ENCODE measurements at places on chromosomes 11 and 22.

- no peak for DNase-seq
Measured at GRCh38 chr11:15035283-15035682, 38.1 kb upstream of the CALCB start.

GRCh38 chr11:30342736-30343166 is 19.8 kb downstream of the ARL14EP start:
- peak; percentile 40 for DNase-seq

GRCh38 chr11:16403851-16404250 is 47.5 kb upstream of the SOX6 start:
- DNase-seq: no peak

- DNase-seq: no peak
Measured at GRCh38 chr11:114271316-114271715, 24.9 kb upstream of the NNMT start.

- no peak for DNase-seq
Measured at GRCh38 chr22:23293720-23294119, 113.4 kb downstream of the BCR start.

- DNase-seq: no peak
Measured at GRCh38 chr11:82738091-82738490, 4.4 kb upstream of the FAM181B start.

DNA sequence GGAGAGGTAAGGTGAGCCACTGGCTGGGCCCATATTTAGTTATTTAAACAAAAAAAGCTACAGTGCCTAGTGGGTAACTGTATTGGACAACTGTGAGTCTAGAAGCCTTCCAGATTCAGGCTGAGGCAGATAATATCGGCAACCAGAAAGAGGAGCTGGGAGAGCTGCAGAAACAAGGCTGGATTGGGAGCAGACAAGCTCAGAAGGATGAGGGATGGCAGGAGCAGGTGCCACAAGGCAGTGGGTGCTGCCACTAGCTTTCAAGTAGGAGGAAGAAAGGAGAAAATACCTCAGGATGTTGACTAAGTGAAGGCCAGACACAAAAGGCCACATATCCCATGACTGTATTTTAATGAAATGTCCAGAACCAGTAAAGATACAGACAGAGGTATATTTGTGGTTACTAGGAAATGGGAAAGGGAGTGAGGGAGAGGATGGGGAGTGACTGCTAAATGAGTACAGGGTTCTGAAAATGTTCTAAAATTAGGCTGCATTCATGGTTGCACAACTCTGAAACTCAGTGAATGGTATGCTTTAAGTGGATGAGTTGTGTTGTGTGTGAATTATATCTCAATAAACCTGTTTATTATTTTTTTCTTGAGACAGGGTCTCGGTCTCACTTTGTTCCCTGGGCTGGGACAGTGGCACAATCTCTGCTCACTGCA is 11.8 kb upstream of the RAPSN start:
- DNase-seq: no peak

GRCh38 chr22:39150848-39151215 is 1.6 kb downstream of the CBX7 start:
- DNase-seq: no peak

DNA sequence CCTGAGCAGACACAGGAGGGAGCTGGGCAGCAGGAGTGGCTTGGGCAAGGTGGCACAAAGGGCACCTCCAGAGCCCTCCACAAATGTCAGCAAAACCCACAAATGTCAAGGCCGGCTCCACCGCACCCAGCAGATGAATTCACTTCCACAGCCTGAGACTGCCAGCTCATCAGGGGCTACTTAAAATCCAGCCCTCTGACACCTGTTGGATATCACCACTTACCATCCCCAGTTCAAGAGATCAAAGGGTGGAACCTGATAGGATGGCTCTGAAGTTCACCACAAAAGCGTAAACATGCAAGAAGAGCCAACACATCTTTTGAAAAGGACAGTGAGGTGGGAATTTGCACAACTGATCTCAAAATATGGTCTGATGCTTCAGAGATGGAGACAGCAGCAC is 168.6 kb upstream of the GRK3 start:
- no peak for DNase-seq

GRCh38 chr11:73048446-73048845 is 93.7 kb downstream of the FCHSD2 start:
- DNase-seq: no peak

DNA sequence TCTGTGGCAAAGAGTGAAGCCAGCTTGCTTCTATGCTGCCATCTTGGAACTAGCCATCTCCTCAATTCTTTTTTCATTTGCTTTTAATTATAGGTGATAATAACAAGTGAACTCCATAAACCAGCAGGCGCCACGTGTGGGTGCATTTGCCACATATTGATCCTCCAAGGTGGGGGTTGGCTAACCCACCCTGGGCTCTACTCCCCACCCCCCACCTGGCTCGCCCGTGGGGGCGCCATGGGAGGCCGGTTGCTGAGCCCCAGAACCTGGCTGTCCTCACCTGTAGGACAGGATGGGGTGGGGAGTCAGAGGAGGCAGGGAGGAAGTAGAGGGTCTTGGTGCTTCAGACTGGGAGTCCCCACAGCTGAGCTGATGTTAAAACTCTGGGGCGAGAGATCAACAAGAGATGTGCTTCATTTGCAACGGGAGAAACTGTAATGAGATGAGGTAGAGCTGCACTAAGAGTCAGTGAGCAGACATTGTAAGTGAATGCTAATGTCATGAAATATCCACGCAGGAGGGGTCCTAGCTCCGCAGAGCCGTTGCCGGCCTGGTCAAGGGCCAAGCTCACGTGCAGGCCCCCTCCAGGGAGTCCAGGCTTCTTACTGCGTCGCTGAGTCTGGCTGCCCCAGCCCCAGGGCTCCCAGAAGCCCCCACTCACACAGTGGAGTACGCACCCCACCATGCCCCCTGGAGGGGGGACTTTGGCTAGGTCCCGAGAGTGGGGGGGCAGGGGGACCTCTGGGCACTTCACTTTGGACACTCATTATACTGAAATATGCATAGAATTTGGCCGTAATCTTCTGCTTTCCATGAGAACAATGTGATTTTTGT is 59.4 kb downstream of the BRD1 start:
- DNase-seq: no peak

- no peak for DNase-seq
Measured at GRCh38 chr22:50695421-50696250, 23.0 kb downstream of the SHANK3 start.

DNA sequence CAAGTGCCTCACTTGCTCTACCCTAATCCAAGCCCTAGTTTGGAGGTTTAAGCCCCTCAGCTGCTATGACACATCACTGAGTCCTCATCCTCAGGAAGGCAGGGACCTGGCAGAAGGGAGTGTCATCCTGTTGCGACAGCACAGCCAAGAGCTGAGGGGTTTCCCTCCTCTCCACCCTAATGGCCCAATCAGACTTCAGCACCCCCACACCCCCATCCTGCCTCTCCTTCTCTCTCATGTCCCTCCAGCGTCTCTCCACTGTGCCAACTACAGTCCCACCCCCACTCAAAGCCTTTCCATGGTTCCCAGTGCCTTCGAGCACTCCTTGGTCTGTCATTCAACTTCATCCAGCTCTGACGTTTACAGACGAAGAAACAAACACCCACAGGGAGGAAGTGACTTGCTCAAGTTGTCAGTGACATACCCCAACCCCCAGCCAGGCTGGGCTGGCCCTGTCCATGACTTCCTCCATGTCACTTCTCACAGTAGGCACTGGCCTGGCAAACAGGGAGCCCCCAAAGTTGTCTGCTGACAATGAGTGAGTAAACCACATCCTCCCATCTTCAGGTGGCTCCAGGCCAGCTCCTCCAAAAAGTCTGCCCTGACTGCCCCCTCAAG is 15.6 kb downstream of the ARAP1 start:
- no peak for DNase-seq

- DNase-seq: no peak
Measured at GRCh38 chr11:120339394-120339890, 3.2 kb downstream of the ARHGEF12 start.

- DNase-seq: no peak
Measured at GRCh38 chr22:29288837-29289236, 17.6 kb upstream of the GAS2L1 start.

- DNase-seq: no peak
Measured at GRCh38 chr11:46675288-46675851, 25.0 kb downstream of the ARHGAP1 start.

DNA sequence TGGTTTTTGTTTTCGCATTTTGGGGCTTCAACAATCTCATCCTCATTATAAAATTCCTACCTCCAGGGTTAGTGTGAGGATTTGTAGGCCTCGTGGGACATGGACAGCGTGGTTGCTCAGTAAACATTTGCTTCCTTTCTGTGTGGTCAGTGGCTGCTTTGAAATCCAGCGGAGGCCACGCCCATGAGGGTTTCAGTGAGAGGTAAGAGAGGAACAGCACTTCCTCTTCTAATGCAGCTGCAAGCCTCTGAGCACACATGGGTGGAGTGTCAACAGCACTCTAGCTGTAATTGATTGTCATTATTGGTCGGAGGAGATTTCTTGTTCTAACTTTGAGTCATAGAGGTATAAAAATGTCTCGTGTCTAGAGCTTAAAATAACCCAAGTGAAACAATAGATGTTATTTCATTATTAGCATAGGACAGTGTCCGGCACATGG is 6.0 kb upstream of the ARHGAP42 start:
- peak; percentile 79 for DNase-seq

GRCh38 chr11:134691295-134691873 is 279.3 kb upstream of the B3GAT1 start:
- DNase-seq: no peak

DNA sequence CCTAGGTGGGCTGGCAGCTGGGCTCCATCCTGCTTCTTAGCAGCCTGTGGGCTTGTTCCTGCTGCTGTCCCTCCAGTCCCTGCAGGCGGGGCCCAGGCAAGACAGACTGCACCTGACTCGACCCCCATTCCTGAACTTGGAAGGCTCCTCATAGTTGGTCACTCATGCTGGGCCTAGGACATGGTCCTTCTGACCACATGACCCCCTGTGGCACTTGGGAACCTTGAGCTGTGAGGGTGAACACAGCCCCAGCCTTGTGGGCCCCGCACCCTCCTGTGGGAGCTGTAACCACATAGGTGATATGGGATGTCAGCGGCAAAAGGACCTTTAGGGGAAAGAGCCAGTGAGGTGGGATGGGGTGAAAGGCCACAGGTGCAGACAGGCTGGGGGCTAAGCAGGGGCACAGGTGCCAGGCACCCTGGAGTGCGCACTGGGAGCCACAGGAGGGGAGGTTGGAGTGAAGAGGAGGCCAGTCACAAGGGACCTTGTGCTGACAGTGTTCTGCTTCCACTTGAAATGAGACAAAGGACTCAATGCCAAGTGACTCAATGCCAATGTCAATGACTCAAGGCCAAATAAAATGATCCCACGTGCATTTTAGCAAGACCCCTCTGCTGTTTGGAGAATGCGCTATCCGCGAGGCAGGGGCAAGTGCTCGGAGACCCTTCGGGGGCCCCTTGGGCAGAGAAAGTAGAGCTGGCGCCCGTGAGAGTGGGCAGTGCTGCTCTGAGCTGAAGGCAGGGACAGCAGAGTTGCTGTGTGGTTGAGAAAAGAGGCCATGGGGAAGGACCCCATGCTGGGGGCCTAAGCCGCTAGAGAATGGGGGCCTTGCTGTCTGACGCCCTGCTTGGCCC is 90.7 kb downstream of the MORC2 start:
- no peak for DNase-seq

- no peak for DNase-seq
Measured at GRCh38 chr11:42992594-42992993, 319.2 kb upstream of the API5 start.

DNA sequence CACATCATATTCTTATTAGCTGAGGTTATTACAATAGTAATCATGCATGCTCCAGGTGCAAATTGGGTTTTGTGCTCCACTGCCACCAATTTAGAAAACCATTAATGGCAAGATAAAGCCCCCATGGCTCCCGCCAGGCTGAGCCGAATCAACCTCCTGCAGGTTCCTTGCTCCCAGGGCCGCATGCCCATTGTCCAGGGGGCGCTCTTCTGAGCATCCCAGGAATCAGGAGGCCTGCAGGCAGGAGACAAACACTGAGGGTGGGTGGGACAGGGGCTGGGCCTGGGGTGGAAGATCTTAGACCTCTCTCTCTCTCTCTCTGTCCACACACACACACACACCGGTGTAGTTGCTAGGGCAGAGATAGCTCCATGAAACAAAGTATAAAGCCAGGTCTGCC is 57.4 kb downstream of the BUD13 start:
- DNase-seq: no peak

GRCh38 chr11:134371436-134372185 is 39.8 kb downstream of the GLB1L2 start:
- DNase-seq: no peak

GRCh38 chr22:24952837-24953383 is 394 bp downstream of the KIAA1671 start:
- DNase-seq: no peak

DNA sequence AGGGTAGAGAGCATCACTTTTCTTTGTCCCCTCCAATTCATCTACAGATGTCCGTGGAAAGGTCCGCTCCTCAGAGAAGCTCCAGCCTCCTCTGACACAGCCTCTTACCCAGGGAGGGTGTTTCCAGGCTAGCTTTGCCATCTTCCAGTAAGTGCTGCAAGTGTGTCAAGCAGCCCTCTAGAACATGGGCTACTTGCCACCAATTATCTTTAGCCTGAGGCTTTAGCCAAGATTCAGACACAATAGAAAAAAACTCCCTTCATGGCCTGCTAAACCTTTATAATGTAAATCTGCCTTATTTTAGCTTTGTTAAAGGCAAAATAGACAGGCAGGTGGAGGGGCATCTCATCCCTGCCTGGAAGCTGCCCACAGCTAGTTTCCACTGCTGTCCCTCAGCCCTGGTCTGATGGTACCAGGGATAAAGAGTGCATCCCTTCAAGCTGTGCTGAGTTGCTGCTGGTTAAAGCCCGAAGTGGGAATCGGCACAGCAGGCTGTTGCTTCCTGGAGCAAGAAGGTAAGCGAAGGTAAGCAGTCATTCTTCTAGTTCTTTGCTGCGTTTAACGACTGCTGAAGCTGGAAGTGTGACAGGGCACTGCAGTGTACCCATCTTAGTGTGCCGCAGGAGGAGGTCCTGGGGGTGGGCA is 190.1 kb upstream of the E2F8 start:
- no peak for DNase-seq

DNA sequence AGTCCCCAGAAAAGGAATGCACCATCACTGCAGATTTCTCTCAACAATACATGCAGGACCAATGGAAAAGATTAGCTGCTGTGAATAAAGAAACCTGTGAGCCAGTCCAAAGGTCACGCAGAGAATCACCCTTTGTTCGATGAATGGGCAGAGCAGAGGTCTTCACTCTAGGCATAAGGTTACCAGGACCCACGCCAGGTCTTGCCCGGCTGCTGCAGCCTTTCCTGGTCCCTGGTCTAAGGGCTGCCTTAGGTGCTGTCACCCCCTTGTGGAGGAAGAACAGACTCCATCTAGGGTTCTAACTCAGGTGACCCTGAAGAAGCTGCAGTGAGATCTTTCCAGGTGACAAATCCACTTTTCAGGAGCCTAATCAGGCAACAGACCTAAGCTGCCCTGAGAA is 29.0 kb upstream of the NAP1L4 start:
- DNase-seq: no peak

- DNase-seq: no peak
Measured at GRCh38 chr22:37604875-37605274, 3.8 kb upstream of the GGA1 start.
